HS-5 (cell line): ENCODE measurements at places on chromosomes 6 and 20.
A peak's percentile ranks its signal among the peaks of the same experiment; 100 is the strongest.

GRCh38 chr6:33908025-33908424, 104.2 kb upstream of the MLN start:
- DNase-seq, result no peak

DNA sequence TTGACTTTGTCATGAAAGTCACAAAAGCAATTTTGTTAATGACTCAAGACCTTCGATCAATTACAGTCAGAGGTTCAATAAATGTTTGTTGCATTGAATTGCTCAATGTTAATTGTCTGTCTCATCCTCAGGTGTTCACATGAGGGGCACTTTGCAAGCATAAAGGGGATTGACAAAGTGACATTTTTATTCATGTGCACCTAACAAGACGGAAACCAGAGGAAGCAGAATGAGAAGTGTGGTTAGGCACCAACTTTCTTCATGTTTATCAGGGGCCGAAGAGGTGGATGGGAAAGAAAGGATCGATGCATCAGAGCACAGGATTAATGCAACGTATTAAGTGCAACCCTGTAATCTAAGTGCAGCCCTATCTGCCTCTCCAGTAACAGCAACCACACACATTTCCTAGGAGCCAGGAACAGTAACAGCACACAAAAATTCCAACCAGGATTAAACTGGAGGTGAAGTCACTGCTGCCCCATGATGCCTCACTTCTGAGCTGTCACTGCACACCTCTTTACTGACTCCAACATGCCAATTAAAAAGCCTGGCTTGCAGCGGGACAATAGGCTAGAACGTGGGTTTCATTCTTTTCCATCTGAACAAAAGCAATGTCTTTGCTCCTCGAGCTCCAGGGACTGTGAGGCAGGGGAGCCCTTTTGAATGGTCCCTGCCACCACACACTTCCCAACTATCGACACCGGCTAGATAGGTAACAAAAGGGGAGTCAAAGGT, 262.7 kb downstream of the CD83 start:
- DNase-seq, result no peak

DNA sequence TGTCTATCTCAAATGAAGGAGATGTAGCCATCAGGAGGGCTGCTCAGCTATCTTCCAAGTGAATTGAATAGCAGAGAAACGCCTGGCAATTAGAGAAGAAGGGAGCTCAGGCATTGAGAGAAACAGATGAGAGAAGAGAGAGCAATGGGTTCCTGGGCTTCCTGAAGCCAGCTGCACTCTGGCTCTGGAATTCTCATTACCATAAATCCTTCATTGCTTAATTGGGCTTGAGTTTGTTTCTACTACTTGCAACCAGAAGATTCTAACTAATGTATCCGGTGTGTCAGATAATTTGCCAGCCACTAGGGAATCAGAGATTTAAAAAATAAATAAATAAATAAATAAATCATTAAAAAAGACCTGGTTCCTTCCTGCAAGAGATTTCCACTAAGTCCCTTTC, 25.0 kb upstream of the CDKAL1 start:
- DNase-seq, result no peak

DNA sequence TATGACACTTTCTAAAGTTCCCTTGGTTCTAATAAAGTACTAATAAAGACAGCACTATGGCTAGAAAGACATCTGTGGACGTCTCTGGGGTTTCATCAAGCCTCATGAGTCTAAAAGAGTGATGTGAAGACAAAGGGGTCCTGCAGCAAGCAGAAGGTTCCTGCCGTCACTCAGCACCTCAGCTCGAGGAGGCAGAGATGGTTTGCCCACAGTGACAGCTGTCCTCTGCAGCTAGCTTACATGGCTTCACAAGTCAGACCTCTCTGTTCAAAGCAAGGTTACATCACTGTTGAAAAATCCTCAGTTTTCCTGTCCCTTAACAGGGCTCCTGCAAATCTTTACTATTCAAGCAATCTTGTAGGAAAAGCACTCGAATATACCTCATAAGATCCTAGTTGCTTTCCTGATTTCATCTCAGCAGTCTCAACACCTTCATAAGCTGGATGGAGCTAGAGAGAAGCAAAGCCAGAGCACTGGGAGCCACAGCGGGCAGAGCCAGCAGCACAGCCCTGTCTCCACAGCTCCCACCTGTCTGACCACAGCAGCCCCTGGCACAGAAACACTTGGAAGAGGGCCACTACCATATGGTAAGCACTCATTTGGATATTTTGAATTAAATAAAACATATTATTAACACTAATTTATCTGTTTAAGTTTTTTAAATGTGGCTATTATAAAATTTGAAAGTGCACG, 202.3 kb downstream of the GMDS start:
- no peak for DNase-seq

DNA sequence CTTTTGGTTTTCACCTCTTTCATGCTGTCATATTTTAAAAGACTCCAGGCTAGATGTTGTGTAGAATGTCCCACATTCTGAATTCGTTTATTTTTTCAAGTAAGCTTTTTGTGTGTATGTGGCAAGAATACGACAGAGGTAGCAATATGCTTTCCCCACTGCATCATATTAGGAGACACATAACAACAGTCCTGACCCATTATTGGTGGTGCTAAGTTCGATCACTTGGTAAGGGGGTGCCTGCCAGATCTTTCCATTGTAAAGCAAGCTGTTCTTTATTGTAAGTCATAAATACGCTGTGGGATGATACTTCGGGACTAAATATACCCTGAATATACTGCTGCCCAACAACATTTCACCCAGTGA, 588 bp upstream of the NCOA3 start:
- DNase-seq, result no peak

GRCh38 chr6:29887330-29887818, 55.0 kb upstream of the HLA-A start:
- no peak for DNase-seq

DNA sequence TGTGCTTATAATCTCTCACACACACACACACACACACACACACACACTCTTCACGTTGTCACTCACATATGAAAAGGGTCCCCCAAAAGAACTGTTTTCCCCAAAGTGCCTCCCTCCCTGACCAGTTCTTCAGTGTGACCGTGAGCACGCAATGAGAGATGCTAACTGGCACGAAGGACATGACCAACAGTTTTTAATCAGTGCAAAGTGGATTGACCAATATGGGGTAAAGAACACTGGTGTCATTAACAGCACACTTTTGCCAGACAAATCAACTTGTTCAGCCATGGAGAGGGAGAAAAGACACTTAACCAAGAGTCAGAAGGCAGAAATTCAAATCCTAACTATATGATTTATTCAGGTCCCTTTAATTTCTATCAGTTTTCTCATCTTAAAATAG, 15.0 kb downstream of the EXOC2 start:
- no peak for DNase-seq

DNA sequence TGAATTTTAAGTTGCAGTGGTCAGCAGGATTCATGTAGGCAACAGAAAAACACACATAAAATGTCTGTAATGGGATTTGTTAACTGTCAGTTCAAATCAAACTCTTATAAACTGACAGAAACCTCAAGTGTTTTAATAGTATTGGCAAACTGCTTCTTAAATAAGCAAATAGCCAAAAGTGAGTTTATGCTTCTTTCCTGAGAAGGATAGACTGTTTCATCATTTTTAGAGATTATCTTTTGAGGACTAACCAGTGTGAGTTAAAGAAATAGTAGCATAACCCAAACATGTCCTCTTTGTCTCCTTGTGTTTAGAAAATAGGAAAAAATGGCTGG, 68.0 kb downstream of the AIG1 start:
- DNase-seq, result no peak

DNA sequence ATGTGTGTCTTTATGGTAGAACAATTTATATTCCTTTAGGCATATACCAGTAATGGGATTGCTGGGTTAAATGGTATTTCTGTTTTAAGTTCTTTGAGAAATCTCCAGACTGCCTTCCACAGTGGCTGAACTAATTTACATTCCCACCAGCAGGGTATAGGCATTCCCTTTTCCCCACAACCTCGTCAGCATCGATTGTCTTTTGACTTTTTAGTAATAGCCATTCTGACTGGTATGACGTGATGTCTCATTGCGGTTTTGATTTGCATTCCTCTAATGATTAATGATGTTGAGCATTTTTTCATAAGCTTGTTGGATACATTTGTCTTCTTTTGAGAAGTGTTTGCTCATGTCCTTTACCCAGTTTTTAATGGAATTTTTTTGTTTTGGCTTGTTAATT, 5.3 kb upstream of the TASP1 start:
- DNase-seq, result no peak

DNA sequence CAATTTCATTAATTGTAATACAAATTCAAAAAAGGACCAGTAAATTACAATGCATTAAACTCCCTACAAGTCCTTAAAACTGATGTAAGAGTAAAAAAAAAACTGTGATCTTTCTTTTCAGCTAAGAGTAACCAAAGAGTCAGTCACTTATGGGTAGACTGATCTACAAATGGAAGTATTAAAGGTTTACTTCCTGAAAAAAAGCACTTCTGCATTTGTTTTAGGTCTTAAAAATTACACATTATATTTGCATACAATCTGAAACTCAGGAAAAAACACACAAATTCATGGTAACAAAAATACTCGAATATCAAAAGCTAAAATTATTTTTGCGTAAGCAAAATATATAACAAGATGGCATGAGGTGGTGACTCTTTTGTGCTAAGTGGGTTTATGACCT, 23.5 kb downstream of the USP49 start:
- DNase-seq, result no peak

DNA sequence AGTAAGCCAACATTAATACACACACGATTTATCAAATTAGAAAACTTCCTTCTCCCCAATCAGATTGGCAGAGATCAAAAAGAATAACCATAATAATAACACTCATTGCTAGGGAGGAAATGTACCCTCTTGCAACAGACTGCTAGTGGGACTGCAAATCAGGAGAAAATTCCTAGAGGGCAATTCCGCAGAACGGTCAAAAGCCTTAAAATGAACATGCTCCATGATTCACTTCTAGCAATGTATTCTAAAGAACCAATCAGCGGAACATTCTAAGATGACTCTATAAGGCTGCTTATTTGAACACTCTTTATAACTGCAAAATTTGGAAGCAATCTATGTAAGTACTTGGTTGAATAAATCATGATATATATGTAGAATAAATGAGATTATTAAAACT, 8.5 kb upstream of the DACT2 start:
- DNase-seq, result no peak

- no peak for DNase-seq
Measured at GRCh38 chr20:35539756-35540212, 2.1 kb upstream of the ERGIC3 start.

DNA sequence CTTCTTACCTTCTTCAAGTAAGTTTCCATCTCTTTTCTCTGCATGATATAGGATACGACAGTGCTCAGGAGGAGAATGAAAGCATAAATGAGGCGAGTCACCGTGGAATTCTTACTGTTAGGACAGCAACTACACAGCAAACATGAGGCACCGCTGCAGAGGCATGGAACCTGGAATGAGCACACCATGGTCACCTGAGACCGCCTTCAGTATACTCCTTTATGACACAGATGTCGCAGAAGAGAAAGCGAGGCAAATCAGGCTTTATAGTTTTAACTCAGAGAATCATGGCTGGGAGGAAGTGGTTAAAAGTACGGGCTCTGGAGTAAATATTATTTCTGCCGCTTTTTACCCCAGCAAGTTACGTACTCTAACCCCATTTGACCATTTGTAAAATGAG, 8.0 kb downstream of the SERINC3 start:
- DNase-seq, result no peak

DNA sequence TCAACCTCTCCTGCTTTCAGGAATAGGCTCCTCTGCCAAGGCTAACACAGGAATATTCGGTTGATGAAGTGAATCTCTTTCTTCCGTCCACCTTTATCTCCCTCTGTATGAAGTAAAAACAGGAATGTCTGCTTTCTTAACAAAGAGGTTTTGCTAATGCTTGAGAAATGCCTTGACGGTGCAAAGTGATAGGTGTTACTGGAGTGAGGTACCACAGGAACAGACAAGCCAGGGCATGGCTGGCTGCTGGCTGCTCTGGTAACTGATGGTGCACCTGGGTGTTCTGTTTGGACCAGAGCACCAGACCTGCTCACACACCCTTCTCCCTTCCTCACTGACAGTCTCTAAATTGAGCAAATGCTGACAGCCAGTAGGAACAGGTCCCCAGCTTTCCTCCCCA, 174.0 kb upstream of the FBXL4 start:
- DNase-seq, result no peak

- DNase-seq, result no peak
Measured at GRCh38 chr20:8399947-8400346, 267.9 kb downstream of the PLCB1 start.

DNA sequence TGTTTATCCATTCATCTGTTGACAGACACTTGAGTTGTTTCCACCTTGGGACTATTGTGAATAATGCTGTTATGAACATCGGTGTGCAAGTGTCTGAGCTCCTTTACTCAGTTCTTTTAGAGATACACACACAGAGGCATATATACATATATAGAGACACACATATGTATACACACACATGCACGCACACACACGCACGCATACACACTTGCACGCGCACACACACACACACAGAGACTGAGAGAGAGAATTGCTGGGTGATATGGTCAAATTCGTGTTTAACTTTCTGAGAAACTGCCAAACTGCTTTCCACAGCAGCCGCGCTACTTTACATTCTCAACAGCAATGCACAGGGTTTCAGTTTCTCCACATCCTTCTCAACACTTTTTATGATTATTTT, 273.3 kb downstream of the FARS2 start:
- no peak for DNase-seq

- no peak for DNase-seq
Measured at GRCh38 chr20:20740541-20740940, 28.1 kb upstream of the RALGAPA2 start.

GRCh38 chr6:166296035-166296883, 11.9 kb downstream of the PRR18 start:
- DNase-seq, result no peak

DNA sequence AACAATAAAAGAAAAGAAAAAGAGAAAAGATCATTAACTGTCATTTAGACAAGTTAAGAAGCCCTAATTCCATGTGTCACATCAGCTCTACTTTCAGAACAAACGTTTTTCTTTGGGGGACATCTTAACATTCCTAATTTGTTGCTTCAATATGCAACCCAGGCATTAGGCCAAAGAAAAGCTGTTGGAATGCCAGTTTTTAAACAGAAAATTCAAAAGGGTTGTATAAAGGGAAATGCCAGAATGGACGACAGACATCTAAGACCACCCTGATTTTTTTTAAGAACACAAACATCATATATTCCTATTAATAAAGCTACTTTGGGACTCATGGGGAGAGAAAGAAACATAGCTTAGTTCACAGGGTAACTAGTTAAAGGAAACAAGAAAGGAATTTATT, 315.0 kb downstream of the GMDS start:
- no peak for DNase-seq

GRCh38 chr6:111925296-111925695, 52.0 kb upstream of the FYN start:
- DNase-seq, result no peak

GRCh38 chr6:64064919-64065318, 429.3 kb downstream of the PHF3 start:
- no peak for DNase-seq

DNA sequence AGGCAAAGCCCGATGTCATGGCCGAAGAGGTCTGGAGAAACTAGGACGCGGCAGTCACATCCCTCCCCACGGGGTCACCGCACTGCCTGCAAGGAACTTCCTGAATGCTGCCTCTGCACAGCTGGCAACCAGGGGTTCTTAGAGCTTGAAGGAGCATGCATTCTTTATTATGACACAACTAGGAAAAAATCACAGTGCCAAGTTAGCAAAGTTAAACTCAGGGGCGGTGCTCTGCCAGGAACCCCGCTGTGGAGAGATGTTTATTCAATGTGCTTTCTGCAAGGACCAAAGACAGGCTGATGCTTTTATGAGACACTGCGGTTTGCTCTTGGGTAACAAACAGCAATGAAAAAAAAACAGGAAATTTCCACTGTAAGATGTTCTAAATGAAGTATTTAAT, 287.3 kb upstream of the FOXQ1 start:
- DNase-seq, result peak; percentile 83

- no peak for DNase-seq
Measured at GRCh38 chr6:47536816-47537401, 59.3 kb downstream of the CD2AP start.
